ENCODE measurements at places on chromosomes 16 and 17.

- peak; percentile 65 for DNase-seq
These were observed 28.2 kb downstream of the ZFHX3 start for GRCh38 chr16:73019457-73020362.

GRCh38 chr17:64036198-64036922, 15.9 kb upstream of the ICAM2 start:
- no peak for DNase-seq

DNA sequence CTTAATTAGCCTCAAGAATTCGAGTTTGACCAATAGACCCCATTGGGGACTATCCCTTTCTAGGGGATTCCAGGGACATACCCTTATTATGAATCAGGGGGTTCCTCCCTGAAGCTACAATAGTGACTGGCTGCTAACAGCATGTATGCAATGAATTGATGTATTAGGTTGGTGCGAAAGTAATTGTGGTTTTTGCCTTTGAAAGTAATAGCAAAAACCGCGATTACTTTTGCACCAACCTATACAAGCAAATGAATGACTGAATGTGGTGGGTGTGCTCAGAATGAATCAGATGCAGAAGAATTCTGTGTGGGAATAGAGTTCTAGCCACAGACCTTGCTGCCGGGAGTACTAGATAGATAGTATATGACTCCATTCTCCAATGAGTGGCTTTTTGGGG, 76.7 kb downstream of the HLF start:
- no peak for DNase-seq

- peak; percentile 20 for DNase-seq
These were observed 17.7 kb upstream of the RMI2 start for GRCh38 chr16:11327277-11328171.

GRCh38 chr17:58239987-58240386, 1.6 kb downstream of the LPO start:
- DNase-seq, result no peak

DNA sequence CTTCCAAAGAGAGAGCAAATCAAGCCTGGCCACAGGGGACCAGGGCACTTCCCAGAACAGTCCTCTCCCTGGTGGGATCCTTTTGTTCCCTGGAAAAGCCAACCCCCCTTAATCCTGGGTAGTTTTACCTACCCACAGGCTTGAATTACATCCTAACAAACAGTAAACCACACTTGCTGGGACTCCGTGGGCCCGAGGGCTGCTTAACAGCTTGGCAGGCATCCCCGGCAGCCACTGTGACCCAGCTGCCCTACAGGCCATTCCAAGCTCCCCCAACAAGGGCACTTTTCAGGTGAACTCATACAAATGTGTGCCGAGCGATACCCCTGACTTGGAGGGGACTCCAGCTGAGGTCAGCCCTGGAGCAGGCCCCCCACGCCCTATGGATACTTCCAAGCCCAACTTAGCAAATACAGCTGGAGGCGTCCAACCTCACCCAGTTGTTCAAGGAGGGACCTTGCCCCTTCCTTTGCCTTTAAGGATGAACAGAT, 26.4 kb downstream of the ADCY9 start:
- no peak for DNase-seq

DNA sequence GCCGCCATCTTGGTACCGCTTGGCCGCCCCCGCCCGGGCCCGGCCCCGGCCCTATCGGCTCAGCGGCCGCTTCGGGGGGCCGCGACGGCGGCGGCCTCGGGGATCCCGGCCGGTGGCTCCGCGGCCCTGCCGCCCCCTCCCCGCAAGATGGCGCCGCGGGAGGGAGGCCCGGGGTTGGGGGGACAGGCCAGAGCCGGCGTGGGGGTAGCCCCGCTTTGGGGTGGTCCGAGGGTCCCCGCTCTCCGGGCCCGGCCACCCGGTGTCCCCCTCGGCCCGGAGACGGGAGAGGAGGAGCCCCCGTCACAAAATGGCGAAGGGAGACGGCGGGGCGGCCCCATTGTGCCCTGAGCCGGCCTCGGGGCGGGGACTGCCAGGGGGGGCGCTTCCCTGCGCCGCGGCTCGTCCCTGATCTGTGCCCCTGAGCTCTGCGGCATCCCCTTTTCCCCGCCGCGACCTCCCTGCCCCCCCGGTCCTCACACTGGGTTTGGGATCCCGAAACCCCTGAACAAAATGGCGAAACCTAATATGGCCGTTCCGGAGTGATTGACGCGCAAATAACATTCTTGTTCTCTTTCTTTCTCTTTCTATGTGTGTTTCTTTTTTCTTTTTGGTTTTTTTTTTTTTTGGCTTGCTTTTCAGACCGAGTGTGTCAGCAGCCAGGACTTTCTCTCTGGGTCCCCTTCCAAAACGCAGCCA, 986 bp downstream of the HAPSTR1 start:
- DNase-seq, result peak; percentile 30

DNA sequence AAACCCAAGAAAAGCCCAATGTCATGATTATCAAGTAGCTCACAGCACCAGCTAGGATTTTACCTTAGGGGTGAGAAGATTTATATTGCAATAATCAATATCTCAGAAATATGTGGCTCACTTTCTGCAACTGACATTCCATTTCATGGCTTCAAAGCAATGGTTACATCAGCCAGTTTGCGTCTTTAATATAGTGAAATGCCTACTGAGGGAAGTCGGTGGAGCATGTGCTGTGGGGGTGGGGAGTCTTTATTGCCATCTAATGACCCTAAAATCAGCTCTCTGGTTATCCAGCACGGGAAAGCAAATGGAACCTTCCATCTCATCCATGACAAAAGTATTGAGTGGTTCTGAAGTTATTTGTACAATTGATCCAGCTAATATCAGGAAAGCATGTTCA, 395.5 kb downstream of the CA10 start:
- DNase-seq, result no peak

All from EH (cell line).